ENCODE measurements at places on chromosomes 3 and 15. TPM values are rescaled to one million over a fixed set of nuclear protein-coding genes. Genes with fewer than 3 reads are reported as not detected.

Gene TTC21A
- 1.3 TPM for total RNA-seq

Gene PDZRN3
- not detected for total RNA-seq

Gene FAM107A
- 0.20 TPM for total RNA-seq

Gene DUOXA2
- not detected for total RNA-seq

Gene COL7A1
- total RNA-seq, result under 0.01 TPM

Gene GRK7
- total RNA-seq, result not detected

Gene FMN1
- total RNA-seq, result under 0.01 TPM

Gene C3orf49
- total RNA-seq, result not detected

Gene C15orf39
- total RNA-seq, result 3.6 TPM

Gene RTP1
- not detected for total RNA-seq
